Tongue (tissue), 3 donors: ENCODE measurements at places on chromosomes 7 and 10. TPM values are rescaled to one million over a fixed set of nuclear protein-coding genes. Genes with fewer than 3 reads are reported as not detected.

Gene LBX1
- total RNA-seq, result 5.6 TPM

Gene DYNC1I1
- total RNA-seq, result 2.6 TPM

Gene SLC39A12
- not detected for total RNA-seq

Gene IGF2BP3
- total RNA-seq, result 37.7 TPM

Gene UCMA
- total RNA-seq, result not detected

Gene C10orf67
- 0.82 TPM for total RNA-seq

Gene TEX36
- not detected for total RNA-seq

Gene KIF11
- total RNA-seq, result 16.1 TPM

Gene MARVELD1
- 24.8 TPM for total RNA-seq

Gene SORCS1
- total RNA-seq, result 17.8 TPM

DNA sequence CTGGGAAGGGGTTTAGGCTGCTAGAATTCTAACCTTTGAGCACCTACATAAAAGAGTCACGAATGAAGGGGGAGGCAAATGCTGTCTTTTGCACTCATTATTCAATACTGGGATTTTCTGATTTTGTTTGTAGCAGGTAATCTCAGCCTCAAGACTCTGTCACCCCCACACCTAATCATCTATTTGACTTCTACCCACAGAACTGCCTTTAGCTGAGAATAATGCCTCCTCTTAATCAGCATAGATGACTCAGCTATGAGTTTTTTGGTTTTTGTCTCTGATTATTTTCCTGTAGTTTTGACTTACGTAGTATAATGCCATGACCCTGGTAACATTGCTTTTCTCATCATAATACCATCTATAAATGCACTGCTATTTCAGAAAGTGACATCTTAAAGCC, 42.7 kb upstream of the CACNB2 start:
- DNase-seq, result no peak

DNA sequence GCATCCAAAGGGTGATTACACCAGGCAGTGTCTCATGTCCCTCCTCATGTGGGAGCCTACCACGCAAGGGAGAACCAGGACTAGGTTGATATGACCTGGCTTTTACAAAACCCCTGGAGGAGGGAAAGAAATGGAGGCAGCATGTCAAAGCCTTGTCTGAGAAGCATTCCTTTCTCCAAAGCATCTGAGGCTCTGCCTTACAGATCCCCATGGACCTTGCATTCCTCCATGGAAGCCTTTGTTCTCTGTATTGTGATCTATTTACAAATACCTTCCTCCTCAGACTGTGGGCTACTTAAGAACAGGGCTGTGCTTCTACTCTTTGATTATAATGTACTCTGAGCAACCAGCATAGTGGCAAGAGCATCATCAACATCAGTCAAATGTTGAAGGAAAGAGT, 197.0 kb downstream of the PLXNA4 start:
- no peak for DNase-seq

DNA sequence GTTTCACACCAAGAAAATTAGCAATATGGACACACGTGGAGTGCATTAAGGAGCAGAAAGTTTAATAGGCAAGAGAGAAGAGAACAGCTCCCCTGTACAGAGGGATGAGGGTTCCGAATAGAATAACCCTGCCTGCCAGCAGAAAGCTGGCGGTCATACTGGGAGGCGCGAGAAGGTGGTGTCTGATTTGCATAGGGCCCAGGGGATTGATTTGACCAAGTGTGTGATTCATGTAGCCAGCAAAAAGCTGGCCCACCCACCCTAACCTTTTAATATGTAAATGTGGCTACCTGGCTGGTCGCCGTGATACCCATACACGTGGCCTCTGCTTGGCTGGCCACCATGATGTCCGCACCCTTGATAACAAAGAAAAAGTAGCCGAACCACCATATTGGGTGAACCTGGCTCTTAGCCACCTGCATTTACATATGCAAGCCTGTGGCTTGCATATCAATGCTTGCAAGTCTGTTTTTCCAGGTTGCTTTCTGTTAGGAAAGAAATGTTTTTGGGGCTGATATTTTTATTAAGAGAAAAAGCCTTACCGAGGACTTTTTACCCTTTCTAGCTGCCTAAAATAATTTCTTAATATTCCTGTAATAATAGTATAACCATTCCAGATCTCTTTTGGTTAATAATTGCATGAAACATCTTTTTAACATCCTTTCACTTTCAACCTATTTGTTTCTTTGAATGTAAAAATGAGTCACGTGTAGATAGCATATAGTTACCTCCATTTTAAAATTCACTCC, 20.5 kb upstream of the VWDE start:
- no peak for DNase-seq

GRCh38 chr7:55230014-55230413, 135.1 kb upstream of the LANCL2 start:
- no peak for DNase-seq

GRCh38 chr7:70855373-70855772, 276.6 kb upstream of the GALNT17 start:
- no peak for DNase-seq

DNA sequence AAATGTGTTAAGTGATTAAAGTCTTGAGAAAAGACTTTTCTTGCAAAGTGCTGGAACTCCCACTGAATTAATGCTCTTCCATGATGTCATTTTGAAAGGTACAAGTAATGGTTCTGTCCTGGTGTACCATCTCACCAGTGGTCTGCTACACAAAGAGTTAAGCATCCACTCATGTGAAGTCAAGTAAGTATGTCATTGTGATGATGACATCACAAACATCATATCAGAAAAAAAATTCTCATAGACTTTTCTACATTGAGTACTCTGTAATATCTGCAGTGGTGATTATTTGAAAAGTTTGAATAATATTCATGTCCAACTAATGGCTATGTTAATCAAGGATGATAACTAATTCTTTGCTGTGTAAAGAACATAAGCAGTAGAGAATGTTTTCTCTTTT, 22.6 kb downstream of the WDR11 start:
- DNase-seq, result no peak

GRCh38 chr10:100888957-100889356, 23.8 kb upstream of the SLF2 start:
- no peak for DNase-seq

GRCh38 chr7:32496052-32496813, 944 bp downstream of the AVL9 start:
- DNase-seq, result no peak

- DNase-seq, result peak; percentile 84
Observed at GRCh38 chr7:42690794-42691639, 220.9 kb downstream of the C7orf25 start.

- no peak for DNase-seq
Observed at GRCh38 chr7:26426096-26426495, 134.4 kb downstream of the SNX10 start.

GRCh38 chr7:117123311-117123926, 170.1 kb downstream of the ST7 start:
- DNase-seq, result no peak
